ENCODE measurements at places on chromosomes 7 and 10.
A peak's percentile ranks its signal among the peaks of the same experiment; 100 is the strongest.

GRCh38 chr7:46006723-46007122 lies 85.7 kb upstream of the IGFBP3 start:
- DNase-seq = no peak

GRCh38 chr7:155881471-155882350 lies 69.4 kb upstream of the SHH start:
- no peak for DNase-seq

DNA sequence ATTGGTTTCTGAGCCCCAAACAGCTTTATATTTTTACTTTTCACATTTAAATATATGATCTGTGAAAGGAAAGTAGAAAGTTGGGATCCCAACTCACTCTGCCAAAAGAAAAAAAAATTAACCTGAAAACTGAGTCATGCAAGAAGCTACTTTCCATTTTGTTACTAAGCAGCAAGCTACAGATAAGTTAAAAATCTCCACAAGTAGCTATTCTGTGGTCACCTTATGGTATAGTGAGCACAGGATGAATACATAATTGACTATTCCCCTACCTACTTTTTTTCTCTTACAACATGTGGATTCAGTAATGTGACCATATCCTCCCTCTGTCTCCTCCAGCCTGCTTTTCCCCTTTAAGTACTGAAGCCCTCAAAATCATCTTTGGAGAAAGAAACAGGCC lies 30.3 kb upstream of the CREB3L2 start:
- no peak for DNase-seq

DNA sequence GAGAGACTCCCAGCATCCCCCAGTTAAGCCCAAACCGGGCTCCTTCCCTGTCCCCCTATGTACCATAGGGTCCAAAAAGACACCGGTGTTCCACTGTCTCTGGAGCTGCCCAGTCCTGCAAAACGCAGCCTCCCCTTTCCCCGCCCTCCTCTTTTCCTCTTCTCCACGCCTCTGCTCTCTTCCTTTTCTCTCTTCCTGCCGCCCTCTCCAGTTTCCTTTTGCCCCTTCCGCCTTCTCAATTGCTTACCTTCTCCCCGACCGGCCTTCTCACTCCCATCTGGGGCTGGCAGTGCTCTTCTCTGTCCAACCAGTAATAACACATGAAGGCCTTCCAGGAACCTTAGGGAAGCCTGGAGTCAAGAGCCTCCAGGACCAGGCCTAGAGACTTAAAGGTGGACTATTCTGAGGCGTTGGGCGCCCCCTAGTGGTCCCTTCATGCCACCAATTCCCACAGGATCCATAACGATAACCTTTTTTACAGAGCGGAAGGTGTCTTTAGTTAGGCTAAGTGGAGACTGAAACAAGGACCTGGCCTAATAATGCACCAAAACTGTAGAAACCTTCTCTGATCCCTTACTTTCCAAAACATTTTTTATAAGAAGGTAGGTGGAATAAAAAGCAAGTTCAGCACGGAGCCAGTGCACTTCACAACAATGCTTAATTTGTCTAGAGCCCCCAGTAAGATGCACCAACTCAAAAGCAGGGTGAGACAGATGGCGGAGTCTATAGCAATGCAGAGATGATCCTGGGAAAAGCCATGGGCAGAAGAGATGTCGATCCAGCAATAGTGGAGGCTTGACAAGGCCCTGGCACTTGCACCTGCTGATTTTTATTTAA lies 27.2 kb upstream of the MSRB2 start:
- DNase-seq = peak; percentile 33

GRCh38 chr10:62858364-62858763 lies 42.2 kb upstream of the EGR2 start:
- no peak for DNase-seq

DNA sequence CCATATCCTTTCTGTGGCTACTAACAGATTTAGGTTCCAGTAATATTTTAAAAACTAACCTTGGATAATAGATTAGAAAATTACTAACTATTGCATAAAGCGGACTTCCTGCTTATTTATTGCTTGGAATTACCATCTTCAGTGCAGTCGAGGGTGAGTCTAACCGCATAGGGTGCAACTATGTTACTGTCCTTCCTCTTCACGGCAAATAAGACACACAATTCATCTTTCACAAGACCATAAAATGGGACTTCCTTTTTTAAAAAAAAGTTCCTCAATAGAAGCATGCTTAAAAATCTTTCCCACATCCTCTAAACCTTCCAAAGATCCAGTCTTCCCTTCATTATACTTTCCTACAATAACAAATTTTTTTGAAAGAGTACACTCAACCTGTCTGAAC lies 2.1 kb downstream of the SLC25A40 start:
- no peak for DNase-seq

GRCh38 chr7:157397731-157398691 lies 61.2 kb downstream of the DNAJB6 start:
- no peak for DNase-seq

GRCh38 chr10:27581225-27581624 lies 77.1 kb downstream of the RAB18 start:
- no peak for DNase-seq

DNA sequence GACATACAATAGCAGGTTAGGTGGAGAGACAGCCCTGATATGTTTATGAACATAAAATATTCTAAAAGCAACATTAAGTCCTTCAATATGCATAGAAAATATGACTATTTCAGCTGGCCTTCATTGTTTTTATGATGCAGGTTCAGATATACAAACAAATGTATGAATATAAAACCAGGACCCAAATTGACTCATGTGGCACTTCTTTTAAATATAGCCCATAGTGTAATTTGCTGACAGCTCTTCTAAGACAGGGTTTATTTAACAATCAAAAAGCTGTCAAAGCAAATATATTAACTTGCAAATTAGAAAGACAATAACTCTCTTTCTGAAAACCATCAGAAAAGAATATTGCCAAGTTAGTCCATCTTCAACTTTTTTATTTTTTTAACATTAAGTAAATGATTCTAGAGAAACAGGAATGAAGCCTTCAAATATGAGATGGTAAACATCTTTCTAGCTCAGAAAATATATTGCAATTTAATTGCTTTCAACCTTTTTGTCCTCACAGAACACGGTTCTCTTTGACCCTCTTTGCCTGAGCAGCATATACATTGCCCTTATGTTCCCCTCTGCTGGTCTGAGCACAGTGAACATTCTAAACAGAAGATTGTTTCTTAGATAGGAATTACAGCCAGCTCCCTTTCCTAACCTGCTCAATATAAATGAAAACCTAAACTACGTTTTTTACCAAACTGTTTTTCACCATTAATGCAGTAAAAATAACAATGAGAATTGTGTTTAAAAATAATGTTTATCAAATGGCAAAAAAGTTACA lies 82.8 kb downstream of the CACNA2D1 start:
- DNase-seq = no peak

GRCh38 chr10:30417301-30417700 lies 16.7 kb upstream of the MAP3K8 start:
- no peak for DNase-seq

- DNase-seq = no peak
Observed at GRCh38 chr7:1912593-1913465, 242.8 kb downstream of the ELFN1 start.

GRCh38 chr7:1761097-1761496 lies 91.0 kb downstream of the ELFN1 start:
- no peak for DNase-seq

DNA sequence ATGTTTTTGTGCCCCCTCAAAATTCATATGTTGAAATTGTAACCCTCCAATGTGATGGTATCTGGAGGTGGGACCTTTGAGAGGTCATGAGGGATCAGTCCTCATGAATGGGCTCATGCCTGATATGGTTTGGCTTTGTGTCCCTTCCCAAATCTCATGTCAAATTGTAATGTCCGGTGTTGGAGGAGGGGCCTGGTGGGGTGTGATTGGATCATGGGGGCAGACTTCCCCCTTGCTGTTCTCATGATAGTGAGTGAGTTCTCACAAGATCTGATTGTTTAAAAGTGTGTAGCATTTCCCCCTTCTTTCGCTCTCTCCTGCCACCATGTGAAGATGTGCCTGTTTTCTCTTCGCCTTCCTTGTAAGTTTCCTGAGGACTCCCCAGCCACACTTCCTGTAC lies 53.4 kb downstream of the TLL2 start:
- DNase-seq = no peak

DNA sequence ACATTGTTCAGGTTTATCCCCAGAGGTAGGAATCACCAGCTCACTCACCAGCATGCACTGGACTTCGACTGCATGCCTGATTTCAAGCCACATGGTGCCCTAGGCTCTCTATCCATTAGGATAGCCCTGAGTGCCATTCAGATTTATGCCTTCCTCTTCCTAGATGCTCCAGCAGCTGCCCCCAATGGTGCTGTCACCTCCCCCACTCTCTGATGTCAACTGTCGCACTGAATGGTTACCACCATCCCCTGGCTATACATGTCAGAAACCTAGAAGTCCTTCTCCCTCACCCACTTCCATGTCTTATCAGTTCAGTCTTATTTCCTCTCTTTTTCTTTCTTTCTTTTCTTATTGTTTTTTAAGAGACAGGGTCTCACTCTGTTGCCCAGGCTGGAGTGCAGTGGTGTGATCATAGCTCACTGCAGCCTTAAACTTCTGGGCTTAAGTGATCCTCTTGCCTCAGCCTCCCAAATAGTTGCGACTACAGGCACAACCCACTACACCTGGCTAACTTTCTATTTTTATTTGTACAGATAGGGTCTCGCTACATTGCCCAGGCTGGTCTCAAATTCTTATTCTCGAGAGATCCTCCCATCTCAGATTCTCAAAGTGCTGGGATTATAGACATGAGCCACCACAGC lies 2.9 kb downstream of the SFXN4 start:
- no peak for DNase-seq

DNA sequence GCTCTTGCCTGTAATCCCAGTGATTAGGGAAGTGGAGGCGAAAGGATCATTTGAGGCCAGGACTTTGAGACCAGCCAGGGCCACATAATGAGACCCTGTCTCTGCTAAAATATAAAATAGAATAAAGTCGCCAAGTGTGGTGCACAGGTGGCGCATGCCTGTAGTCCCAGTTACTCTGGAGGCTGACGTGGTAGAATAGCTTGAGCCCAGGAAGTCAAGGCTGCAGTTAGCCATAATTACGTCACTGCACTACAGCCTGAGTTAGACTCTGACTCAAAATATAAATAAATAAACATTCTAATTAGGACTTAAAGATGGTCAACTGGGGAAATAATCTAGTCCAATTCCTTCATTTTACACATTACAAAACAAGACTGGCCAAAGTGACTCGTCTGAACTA lies 768 bp downstream of the CHCHD2 start:
- DNase-seq = no peak

- DNase-seq = no peak
Observed at GRCh38 chr10:22824984-22825383, 102.9 kb upstream of the ARMC3 start.

- DNase-seq = no peak
Observed at GRCh38 chr10:116801658-116802057, 47.6 kb upstream of the ENO4 start.

- no peak for DNase-seq
Observed at GRCh38 chr10:6659451-6659850, 79.4 kb upstream of the PRKCQ start.

DNA sequence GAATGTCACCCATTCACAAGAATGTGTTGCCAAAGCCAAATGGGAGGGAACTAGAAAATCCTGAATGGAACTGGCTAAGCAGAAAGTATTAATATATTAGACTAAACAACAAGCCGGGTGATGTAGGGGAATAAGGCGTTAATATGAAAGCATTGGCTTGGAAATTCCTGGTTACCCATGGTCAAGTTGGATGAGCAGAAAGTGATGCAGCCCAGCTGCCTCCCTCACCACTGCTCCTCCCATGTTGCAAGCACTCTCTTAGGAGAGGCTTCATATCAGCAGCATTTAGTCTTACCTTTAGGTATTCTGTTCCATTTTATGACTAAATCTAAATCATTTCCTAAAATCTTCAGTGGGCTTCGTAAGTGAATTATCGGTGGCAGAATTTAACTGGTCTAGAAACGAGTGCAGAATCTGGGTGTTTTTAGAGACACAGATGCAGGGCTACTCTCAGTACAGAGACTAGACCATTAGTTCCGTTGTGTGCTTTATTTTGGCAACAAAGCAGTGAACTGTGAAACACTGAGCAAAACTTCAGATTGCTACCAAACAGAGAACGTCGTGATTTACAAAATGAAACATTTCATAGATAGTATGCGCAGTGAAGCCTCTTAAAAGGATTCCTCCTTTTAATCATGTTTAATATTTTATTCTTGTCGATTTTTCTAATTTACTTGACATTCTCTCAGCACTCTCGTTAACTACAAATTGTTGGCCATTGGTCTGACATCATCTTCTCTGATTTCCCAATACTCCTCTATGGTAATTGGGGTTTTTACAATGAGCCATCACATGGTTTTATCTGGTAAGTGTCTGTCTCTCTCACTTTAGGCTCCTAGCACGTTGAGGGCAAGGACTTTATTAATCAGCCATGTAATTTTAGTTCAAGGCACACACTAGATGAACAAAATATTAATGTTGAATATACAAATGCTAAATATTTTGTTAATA lies 22.0 kb upstream of the HGF start:
- DNase-seq = no peak

GRCh38 chr7:55593172-55593514 lies 20.8 kb upstream of the VOPP1 start:
- no peak for DNase-seq

- no peak for DNase-seq
Observed at GRCh38 chr7:114413761-114414155, 857 bp upstream of the FOXP2 start.

DNA sequence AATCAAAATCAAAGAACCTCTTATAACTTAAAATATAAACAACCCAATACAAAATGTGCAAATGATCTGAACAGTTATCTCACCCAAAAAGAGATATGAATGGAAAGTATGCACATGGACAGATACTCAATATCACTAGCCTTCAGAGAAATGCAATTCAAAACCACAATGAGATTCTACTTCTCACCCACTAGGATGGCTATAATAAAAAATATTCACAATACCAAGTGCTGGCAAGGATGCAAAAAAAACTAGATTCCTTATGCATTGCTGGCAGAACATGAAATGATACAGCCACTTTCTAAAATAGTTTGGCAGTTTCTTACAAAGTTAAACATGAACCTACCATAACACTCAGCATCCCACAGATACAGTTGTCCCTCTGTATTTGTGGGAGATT lies 130.1 kb upstream of the LRRN3 start:
- DNase-seq = no peak

DNA sequence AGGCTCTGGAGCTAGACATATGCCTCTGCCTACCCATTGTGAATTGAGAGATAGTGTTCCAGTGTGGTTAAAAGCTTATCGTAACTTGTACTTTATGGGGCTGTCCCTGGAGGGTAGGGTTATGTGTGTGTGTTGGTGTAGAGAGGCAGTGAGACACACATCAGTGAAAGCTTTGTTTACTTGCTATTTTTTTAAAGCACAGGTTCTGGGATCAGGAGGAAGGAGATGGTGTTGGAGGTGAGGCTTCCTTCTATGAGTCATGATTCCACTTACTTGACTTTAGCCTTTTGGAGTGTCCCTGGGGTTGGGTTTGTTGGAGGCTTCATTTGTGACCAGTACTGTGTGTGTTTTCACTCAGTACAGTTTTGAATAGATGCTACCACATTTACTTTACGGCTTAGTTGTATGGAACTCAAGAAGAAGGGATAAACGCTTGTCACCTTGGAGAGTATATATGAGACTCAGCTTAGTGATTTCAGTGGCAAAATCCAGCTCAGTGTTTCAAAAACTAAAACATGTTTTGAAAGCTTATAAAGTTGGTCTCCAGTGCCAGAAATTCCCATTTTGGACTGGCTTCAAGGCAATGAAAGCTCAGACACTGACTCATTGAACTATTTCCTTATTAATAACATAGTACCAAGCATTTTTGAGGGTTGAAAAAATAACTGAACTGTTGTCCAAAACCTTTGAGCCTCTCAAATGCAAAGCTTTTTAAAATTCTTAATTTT lies 106.2 kb downstream of the PLXDC2 start:
- no peak for DNase-seq

- DNase-seq = no peak
Observed at GRCh38 chr10:2914741-2915140, 152.6 kb upstream of the PFKP start.

Measured in stimulated activated CD8-positive, alpha-beta memory T cell treated with anti-CD3 and anti-CD28 coated beads, Interleukin-2, amount 100 ng/mL, for 1 hour (primary cell).